8988T (cell line): ENCODE measurements at places on chromosomes 16 and 17.
A peak's percentile ranks its signal among the peaks of the same experiment; 100 is the strongest.

- DNase-seq: no peak
Measured at GRCh38 chr17:80264205-80265075, 3.8 kb downstream of the RNF213 start.

DNA sequence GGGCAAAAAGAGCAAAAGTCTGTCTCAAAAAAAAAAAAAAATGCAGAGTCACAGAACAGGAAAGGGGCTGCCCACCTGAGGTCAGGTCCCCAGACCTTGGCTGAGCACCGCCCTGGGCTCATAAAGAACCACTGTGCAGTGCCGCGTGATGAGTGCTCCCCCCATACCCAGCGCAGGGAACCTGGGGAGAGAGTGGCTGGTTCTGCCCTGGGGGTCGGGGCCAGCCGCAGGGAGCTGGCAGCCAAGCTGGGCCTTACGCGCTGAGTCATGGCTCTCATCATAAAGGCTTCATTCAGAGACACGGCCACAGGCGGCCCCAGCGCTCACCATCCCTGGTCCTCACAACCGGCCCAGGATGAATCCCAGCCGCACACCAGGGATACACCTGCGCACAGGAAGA is 80.7 kb downstream of the RAB11FIP4 start:
- DNase-seq: no peak

GRCh38 chr17:50363217-50364060 is 9.5 kb downstream of the MRPL27 start:
- no peak for DNase-seq

- DNase-seq: no peak
Measured at GRCh38 chr16:29756654-29757053, 10.9 kb upstream of the C16orf54 start.

DNA sequence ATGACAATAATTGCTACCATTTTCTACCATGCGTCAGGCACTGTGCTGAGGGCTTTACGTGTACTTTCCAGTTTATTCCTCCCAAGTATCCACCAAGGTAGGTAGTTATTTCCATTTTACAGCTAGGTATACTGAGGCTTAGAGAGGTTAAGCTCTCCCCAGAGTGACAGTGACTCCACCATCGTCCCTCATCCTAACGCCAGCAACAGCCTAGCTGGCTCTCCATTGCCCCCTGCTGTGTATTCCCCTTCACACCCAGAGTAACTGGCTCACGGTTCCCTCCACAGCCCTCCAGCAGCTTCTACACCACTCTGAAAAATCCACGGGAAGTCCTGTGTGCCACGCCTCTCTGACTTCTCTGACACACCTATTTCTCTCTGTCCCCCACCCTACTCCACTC is 7.1 kb upstream of the ASGR1 start:
- no peak for DNase-seq

DNA sequence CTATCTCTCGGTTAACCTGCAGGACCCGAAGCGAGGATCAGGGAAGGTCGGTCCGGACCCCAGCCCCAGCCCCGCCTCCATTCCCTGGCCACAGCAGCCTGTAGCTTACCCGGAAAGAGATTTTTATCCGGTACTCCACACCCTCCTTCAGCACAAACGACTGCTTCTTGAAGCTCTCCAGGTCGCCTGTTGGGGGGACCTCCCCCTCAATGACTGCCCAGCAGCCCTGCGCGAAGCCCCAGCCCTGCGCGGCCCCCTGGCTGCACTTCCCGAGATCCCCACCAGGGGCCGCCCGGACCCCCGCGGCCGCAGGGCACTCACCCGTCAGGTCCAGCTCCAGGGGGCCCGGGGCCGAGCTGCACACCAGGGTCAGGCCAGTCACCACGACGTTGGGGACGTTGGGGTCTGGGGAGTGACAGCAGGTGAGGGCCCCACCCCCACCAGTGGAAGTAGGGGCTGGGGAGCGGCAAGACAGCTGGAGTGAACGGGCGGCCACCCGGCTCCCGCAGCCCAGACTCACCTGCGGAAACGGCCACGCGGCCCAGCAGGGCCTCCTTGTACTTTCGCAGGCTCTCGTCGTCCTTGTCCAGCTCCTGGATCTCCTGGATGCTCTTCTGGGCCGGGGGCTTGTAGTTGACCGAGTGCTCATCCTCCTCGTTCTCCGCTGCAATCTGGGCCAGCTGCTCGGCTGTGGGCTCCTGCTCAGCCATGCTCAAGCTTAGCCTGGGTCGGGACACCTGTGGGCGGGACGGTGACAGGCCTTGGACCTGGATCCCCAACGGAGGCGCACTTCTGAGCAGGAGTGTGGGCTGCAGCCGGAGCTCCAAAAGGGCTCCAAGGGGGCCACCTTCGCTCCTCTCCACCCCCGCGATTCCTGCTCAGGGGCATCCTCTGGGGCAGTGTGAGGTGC is 1.7 kb downstream of the ARHGDIA start:
- peak; percentile 56 for DNase-seq

DNA sequence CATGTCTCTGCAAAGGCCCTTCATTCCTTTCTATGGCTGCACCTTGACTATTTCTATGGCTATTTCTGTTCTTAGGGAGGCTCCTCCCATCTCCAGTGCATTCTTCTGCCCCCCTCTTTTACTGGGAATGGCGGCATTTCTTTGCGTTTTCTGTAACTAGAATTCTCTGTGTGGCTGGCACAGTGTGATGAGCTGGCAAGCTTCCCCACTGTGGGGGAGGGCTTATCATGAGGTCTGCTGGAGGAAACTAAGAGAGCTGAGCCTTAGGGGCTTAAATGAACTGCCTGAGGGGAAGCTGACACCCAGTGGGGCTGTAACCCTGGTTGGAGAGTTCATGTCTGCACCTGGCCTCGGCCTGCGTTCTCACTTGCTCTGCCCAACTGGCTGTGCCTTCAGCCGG is 1.5 kb upstream of the CARD14 start:
- no peak for DNase-seq

GRCh38 chr17:41779954-41780353 is 6.6 kb downstream of the JUP start:
- no peak for DNase-seq

GRCh38 chr16:693766-694165 is 3.6 kb upstream of the WDR24 start:
- DNase-seq: no peak

DNA sequence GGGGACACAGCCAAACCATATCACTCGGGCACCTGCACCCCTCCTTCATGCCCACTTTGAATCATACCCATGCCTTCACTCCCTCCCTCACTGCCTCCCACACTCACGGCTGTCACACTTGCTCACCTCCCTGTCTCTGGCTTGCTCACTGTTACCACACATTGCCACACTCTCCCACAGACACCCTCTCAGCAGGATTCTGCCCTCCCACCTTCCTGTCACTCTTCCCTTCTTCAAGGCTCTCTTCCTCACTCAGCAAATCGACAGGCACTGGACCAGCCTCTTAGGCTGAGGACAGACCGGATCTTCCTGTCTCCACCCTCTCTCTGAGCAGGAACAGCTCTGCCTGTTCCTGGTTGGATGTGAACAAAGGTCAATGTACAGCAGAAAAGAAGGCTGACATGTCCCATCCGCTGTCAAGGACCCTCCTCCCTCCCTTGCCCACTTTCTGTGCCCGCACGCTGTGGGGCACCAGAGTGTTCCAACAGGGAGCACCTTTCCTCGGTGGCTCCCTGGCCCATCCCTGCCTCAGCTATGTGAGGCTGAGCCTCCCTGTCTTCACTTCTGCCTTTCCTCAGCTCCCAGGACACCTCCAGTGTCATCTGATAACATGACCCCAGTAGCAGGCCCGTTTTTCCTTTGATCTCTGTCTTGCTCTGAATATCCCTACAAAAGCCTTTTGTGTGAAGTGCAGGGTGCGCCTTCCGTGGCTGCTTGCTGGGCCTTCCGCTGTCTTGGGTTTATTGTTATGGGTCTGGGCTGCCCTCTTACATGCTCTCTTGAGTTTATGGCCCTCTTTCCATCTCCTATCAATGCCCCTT is 47.0 kb downstream of the CCDC182 start:
- DNase-seq: no peak

DNA sequence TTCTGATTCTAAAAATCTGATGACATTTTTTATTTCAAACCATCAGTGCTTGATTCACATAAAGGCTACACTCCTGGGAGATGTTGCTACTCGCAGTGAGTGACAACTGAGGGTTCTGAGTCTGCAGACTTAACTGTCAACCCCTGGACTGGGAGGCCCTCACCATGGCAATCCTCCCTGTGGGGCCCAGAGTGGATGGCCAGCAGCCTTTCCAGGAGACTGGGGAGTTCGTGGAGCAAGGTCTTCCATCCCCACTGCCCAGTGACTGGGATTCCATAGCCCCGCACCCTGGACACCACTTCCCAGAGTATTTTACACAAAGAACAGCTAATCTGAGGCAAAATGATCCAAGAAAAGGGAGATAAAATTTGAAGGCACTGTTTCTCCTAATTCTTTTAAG is 59.3 kb downstream of the CREBBP start:
- DNase-seq: no peak

GRCh38 chr16:81547194-81547938 is 102.8 kb downstream of the CMIP start:
- DNase-seq: no peak

DNA sequence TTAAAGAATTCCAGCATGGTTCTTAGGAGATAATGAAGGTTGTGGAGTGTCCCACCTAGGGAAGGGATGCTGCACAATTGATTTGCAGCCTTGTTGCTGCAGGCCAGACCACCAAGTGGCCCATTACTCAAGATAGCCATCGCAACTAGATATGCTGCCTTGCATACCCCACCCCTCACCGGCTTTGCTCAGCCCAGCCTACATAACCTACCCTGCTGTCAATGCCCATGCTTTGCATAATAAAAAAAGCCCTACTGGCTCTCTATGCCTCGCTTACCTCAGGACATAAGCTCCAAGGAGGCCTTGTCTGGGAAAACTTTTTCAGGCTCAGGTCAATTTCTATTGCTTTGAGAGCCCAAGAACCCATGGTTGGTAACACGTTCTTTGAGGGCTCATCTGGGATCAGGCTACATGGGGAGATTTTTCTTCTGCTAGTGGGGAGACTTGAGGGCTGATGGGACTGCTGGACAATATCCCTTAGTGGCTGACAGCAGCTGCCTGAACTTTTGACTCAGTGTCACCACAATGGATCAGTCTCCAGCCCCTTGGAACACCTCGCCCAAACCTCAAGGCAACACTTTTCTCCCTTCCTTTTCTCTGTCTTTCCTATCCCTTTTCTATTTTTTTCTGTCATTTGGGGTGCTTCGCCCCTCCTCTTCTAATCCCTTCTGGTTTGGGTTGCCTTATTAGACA is 38.3 kb downstream of the SCPEP1 start:
- no peak for DNase-seq

DNA sequence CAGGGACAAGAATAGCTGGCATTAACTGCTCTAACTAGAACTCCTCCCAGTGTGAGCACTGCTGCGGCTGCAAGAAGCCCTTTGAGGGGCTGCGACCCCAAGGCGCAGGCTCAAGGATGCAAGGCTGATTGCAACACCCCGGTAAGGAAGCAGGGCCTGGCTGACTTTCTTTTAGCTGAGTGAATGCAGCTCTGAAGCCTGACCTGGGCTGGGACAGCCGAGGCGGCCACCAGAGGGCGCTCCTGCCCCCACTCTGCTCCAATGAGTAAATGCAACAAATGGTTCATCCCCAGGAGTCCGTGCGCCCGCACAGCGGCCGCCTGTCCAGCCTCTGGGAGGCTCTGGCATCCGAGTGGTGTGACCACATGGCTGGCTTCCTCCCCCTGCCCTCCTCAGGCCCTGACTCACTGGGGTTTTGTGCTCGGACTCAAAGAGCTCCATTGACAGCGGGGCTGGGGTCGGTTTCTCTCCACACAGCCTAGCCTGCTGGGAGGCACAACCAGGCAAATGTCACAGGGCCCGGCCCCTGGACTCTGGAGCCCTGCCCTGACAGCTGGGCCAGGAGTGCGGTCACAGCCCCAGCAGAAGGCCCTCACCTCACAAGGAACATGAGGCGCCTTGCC is at the start of gene SMIM5:
SMIM5 (plus strand) TSS at position 572 of the 623 bp plus-strand sequence. CDS start 6,768 bp downstream, outside the sequence.
- peak; percentile 90 for DNase-seq

GRCh38 chr16:27436065-27436464 is 34.1 kb downstream of the IL21R start:
- DNase-seq: no peak

- no peak for DNase-seq
Measured at GRCh38 chr17:56983366-56983765, 5.4 kb downstream of the SCPEP1 start.

- no peak for DNase-seq
Measured at GRCh38 chr16:70745536-70746025, 55.4 kb downstream of the VAC14 start.

- no peak for DNase-seq
Measured at GRCh38 chr17:56309897-56310296, 156.6 kb downstream of the ANKFN1 start.
